ENCODE measurements at places on chromosomes 5 and 9.
A peak's percentile ranks its signal among the peaks of the same experiment; 100 is the strongest.

GRCh38 chr5:170761048-170761707, 22.3 kb upstream of the GABRP start:
- DNase-seq: no peak

DNA sequence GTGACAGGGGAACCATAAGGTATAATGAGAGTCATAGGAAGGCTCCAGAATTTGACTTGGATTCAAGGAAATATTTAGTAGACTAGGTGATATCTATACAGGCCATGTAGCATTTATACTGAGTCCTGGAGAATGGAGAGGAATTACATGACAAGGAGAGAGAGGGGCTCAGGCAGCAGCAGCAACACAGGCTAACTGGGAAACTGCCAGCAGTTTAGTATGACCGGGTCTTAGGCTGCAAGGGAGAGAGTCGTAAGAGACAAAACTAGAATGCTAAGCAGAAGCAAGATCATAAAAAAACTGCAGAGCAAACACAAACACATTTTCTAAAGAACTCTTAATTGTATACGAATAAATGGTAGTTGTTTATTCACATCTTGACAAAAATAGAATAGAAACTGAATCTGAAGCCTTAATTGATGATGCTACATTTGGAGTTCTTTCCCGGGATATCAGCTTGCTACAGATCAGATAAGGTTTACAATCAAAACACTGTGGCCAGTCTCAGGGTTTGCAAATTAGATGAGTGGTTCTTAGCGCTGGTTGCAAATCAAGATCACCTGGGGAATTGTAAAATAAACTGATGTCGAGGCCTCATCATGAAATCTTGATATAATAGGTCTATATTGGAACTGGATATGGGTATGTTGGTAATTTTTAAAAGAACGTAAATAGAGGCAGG, 480.0 kb upstream of the C9orf72 start:
- no peak for DNase-seq

GRCh38 chr9:16154521-16155078, 601.8 kb downstream of the CCDC171 start:
- peak; percentile 36 for DNase-seq

DNA sequence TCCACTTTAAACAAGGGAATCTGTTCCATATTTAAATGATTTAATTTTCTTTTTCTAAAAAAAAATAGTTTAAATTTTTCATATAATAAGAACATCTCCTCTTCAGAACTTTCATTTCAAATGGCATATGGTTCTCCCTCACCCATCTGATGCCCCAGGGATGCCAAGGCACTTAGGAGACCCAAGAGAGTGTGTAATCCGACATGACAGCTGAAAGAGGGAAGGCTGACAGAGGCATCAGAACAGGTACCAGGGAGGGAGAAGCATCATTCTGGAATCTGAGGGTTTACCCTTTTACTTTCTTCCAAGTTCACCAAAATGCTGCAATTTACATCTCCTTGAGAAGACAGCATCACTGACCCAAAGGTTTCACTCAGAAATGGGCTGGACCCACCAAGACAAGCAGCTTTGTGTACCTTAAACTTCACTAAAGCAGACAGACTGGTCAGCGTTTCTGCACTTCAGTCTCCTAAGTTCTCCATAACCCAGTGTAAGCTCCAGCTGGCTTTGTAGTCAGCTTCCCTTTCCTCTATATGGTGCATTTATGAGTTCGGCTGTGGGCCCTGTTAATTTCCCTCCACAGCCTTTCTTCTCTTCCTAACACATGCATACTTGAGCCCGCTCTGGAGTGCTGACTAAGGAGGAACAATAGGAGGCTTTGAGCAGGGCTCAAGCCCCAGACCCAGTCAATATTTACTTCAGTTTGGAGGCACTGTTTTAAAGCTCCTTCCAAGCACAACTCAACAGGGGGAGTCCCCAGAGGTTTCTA, 17.7 kb downstream of the EFNA5 start:
- no peak for DNase-seq

DNA sequence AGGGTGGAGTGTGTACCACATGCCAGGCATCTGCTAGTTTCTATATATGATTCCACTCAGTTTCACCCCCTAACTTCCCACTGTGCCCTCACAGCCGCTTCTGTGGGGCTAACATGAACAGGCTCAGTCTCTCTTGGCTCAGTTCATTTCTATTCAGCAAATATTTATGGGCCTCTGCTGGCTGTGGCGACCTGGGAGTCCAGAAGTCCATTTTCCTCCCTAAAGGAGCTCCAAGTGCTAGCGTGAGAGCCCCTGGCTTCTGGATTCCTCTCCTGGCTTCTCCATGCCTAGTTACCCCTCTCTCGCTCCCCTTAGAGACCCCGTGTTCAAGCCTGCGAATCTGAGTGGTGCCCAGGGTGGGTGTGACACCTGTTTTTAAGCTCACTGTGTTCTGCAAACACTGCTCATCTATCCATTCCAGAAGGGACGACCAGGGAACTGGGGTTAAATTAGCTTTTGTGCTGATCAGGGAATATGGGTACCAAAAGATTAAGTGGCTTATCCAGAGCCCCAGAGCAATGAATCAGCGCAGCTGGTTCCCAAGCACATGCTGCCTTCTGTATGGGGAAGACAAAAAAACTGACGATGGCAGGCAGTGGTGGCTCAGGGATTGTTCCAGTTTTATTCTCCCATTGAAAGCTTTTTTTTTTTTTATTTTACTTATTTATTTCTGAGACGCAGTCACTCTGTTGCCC, 57.6 kb downstream of the HMCN2 start:
- DNase-seq: no peak

DNA sequence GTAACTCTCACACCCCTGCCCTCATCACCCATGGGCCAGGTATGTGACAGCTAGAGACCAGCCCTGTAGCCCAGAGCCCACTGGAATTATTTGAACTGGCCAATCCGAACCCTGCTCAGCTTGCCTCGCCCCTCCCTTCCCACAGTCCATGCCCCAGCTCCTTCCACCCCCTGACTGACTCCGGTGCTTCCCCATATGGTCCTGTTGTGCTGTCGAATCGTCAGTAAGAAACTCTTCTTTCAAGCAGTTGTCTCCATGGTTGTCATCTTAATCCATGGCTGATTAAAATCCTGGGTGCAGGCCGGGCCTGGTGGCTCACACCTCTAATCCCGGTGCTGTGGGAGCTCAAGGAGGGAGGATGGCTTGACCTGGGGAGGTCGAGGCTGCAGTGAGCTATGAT, 118.5 kb downstream of the COL23A1 start:
- DNase-seq: no peak

GRCh38 chr5:76472335-76473008, 69.4 kb downstream of the IQGAP2 start:
- DNase-seq: no peak

GRCh38 chr5:56160723-56161438, 72.2 kb downstream of the ANKRD55 start:
- no peak for DNase-seq

- DNase-seq: no peak
Measured at GRCh38 chr9:136984464-136985026, 1.8 kb downstream of the LCNL1 start.

GRCh38 chr5:170640731-170641588, 137.1 kb downstream of the KCNIP1 start:
- no peak for DNase-seq

GRCh38 chr9:86175743-86176456, 76.5 kb upstream of the GOLM1 start:
- DNase-seq: no peak

DNA sequence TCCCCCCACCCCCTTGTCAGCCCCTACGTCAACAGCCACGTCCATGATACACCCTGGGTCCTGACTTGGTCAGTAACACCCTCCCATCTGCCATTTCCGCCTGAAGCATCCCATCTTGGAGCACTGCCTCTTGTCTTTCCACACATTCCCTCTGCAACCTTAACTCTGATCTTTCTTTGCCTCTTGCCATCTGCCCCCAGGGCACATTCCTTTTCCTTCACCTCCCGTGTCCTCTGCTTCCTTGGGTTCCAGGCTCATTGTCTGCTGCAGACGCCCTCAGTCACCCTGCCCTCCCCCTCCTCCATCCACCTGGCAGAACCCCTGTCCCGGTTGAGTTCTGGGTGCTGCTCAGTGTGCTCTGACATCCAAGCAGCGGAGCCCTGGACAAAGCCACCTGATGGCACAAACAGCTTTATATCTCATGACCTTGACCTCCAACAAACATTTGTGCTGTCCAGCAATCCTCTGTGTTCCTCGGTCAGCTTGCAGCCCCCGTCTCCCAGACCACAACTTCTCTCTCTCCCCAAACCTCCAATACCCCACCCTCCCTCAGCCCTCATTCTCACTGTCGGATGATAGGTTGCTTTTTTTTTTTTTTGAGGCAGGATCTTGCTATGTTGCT, 97.7 kb upstream of the IER5L start:
- no peak for DNase-seq

DNA sequence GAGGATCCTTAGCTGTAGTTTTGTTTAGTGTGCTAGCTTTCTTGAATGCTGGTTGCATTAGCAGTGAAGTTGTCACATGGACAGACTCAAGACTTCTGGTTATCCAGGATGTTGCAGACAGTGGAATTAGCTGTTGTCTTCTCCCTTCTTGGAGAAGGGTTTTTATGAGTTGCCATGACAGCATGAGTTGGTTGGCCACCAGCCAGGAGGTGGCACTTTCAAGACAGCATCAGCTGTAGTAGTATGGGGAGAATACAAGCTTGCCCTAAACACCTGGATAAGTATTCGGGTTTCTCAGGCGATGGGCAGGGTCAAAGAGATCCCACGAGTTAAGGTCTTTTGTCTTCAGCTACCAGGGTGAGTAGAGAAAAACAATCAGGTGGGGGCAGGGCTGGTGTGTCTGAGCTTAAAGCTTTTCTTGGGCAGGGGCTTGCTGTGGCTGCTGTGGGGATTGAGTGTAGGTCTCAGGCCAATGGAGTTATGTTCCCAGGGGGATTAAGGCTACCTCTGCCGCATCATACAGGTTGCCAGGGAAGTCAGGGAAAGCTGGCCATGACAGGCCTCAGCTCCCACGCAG, 7.7 kb upstream of the C5orf47 start:
- no peak for DNase-seq

GRCh38 chr5:130032807-130033206, 128.5 kb downstream of the CHSY3 start:
- no peak for DNase-seq

All from H1 (cell line).